ENCODE measurements at places on chromosomes 2 and 18. TPM values are rescaled to one million over a fixed set of nuclear protein-coding genes. Genes with fewer than 3 reads are reported as not detected.

GRCh38 chr2:142525720-142526119 lies 351.7 kb upstream of the KYNU start:
- DNase-seq: no peak

GRCh38 chr18:2547477-2548087 lies 23.7 kb downstream of the METTL4 start:
- peak; percentile 78 for DNase-seq

DNA sequence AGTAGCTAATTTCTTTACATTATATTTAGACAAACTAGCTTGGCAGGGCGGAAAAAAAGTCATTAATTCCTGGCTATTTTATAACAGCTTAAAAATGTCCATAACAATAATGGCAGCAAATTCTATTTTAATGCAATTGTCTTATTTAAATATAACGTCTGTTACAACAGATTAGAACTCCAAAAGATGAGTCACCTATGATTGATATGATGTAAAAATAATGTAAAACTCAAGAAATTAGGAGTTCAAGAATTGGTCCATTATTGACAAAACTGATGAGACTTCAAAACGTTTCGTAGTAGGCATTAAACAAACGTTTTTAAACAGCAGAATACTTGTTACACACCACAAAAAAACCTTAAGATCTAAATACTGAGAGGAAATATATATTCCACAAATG lies 2.7 kb downstream of the XPO1 start:
- peak; percentile 8 for DNase-seq

GRCh38 chr2:197266477-197266876 lies 44.1 kb downstream of the ANKRD44 start:
- DNase-seq: no peak

The RAB6C gene
- total RNA-seq: not detected

The MC2R gene
- not detected for total RNA-seq

The UGT1A4 gene
- not detected for total RNA-seq

The RND3 gene
- 53.1 TPM for total RNA-seq
